Stimulated activated CD8-positive, alpha-beta memory T cell treated with anti-CD3 and anti-CD28 coated beads, Interleukin-4, amount 100 ng/mL, for 1 hour (primary cell): ENCODE measurements at places on chromosomes 2 and 18.

DNA sequence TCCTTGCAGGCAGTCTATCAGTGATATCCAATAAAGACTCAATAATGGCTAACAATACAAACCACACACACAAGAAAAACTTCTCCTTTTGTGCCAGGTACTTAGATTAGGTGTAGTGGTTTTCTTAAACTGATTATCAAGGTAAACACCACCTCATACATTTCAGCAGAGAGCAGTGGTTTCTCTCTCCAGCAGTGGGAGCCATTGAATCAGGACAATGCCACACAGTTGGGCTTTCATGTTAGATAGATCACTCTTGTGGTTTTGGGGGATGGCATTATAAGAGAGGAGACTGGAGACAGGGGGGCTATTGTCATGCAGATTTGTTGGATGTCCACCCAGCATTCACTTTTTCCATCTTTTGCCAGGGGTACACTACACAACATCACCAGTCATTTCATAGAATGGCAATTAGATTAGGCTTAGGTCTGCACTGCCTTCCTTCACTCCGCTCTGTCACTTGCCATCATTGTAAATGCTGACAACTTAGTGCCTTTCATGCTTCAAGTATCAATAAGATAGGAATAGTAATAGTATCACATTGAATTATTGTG is 13.6 kb upstream of the IRS1 start:
- no peak for DNase-seq

- DNase-seq = no peak
Measured at GRCh38 chr2:3539836-3540235, 18.3 kb downstream of the RNASEH1 start.

- DNase-seq = no peak
Measured at GRCh38 chr2:86216575-86217555, 17.6 kb downstream of the MRPL35 start.

DNA sequence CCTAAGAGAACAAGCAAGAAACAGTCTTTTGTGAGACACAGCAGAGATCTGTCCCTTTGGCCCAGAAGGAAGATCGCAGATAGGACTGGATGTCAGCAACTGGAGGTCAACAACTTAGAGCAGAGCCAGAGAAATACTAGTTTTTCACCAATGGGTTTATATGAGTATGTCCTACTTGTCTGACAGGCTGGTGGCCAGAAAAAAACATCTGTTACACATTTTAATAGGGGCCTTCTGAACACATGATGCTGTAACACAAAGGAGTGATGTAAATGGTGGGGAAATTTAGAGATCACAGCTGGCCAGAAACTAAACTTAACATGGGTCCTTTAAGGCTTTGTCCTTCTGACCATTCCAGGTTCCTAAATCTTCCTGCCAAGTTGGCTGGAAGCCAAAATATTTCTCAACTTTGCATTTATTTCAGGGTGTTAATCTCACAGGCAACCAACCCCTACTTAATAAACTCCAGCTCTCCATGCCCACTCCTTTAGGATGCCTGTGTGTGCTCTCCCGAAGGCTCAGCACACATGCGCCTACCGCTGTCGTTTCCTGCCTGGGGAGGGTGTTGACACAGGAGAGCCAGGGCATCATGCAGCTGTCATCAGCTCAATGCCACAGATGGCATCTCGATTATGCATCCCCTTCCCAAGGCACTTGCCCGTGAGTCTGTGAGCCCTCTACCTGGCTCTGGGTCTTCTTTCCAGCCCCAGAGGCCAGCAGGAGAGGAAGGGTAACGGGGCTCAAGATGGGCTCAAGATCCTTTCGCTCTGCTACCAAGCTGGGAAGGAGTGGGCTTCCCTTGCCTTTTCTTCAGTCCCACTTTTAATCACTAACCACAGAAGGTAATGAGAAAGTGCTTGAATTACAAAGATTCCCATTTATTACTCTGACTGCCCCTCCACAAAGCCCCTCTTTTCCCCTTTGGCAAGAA is 252.5 kb downstream of the ETAA1 start:
- no peak for DNase-seq

- no peak for DNase-seq
Measured at GRCh38 chr2:220941683-220942082, 630.4 kb downstream of the EPHA4 start.

- no peak for DNase-seq
Measured at GRCh38 chr2:36741188-36741837, 44.8 kb downstream of the VIT start.

GRCh38 chr2:195055996-195056395 is 601.0 kb upstream of the SLC39A10 start:
- DNase-seq = no peak

GRCh38 chr2:235394278-235394828 is 99.5 kb upstream of the AGAP1 start:
- no peak for DNase-seq

GRCh38 chr2:152950126-152950525 is 231.7 kb downstream of the ARL6IP6 start:
- no peak for DNase-seq

DNA sequence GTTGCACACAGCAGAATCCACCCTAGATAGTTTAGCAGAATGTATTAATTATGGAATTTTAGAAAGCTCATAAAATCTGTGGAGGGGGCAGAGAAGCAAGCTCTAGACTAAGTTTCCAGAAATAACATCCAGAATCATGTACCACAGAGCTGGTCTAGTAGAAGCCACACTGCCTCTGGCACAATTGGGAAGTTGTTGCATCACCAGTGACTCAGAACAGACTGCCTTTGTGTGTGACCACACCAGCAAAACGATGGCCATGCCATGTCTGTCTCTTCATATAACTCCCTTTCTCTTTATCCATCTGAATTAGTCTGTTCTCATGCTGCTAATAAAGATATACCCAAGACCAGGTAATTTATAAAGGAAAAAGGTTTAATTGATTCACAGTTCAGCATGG is 158.9 kb downstream of the CCDC148 start:
- DNase-seq = no peak

DNA sequence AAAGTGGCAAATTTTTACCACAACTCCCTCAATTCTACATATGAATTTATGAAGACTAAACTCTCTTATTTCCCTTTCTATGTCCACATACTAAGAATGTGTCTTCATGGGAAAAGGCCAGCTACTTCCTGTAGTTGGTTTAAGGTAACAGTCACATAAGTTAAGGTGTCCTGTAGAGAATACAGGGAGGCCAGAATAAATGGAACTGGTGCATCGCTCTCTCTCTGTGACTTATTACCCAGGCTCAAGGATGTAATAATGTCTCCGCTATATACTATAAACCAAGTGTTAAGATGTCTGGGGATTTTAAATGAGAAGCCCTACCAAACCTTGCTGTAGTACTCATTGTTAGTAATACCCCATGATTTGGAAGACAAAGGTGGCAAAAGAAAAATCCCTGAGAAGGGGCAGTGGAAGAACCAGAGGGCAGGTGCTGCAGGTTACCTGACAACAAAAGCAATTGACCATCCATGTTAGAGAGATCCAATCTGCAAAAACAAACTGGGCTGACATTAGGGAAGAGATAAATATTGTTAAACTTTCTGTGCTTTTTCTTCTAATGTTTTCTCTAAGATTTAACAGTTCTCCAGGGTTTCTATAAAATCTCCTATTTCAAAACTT is 372.8 kb downstream of the TMX3 start:
- DNase-seq = no peak

DNA sequence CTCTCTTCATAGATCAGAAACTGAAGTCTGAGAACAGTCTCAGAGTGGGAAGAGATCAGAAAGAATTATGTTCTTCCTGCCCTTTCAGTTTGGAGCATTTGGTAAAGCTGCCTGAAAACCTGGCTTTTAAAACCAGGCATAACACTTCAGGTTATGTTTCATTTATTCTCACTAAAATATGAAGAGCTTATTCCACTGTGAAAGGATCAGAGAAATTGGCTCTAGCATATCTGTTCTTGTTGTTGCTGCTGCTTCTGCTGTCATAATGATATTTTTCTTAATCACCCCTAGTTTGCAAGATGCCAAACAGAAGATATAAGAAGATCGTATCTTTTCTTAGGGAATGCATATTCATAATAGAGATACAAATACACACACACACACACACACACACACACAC is 476.9 kb downstream of the XIRP2 start:
- no peak for DNase-seq

DNA sequence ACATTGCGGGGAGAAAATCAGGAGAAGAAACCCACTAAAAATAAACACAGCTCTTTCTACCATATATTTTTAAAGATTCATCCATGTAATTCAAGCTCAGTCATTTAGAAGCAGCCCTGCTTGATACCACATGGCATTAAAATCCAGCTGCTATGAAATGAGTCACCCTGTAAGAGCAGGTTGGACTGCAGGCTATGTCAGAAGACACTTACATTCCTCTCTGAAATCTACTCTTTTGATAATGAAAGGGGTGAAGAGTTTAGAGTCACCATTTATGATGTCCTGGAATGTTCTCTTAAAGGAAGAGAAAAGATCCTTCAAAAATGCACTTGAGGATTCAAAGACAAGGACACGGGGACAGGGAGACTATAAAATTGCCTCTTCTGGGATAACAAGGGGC is 100.6 kb upstream of the APCDD1 start:
- DNase-seq = no peak

DNA sequence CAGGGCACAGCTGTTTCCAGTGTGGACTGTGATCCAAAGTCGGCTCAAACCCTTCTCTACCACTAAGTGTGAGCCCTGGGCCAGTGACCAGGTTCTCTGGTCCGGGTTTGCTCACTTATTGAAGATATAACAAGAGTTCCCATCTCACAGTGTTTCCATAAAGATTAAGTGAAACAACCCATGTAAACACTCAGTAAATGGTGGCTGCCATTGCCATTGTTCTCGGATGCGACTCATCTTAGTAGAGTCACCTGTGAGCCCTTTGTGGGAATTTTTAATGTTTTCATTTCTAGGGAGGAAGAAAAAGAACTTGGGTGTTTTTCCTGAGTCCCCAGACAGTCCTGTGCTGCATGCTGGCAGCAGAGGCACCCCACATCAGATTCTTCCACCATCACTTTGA is 53.4 kb downstream of the TPGS2 start:
- no peak for DNase-seq

DNA sequence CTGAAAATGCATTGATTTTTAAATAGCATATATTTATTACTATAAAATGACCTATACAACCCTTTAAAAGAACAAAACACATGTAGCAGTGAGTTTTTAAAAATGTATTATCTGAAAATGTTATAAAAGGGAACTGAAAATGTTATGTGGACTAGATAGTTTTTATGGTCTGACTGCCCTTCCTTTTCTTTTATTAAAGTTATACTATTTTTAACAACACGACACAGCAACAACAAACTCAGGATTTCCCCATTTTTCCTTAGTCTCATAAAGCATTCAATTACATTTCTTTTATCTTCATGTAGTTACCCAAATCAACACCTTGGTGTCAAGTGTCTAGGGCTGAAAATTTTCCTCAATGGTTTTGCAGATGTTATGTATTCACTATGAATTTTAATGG is 132.8 kb upstream of the TMEFF2 start:
- DNase-seq = no peak

- no peak for DNase-seq
Measured at GRCh38 chr2:199201539-199201938, 256.2 kb downstream of the SATB2 start.

- DNase-seq = no peak
Measured at GRCh38 chr2:138640921-138641676, 139.1 kb downstream of the NXPH2 start.

GRCh38 chr2:202169131-202169530 is 69.3 kb downstream of the SUMO1 start:
- no peak for DNase-seq

GRCh38 chr2:50065835-50066234 is 911.5 kb upstream of the FSHR start:
- DNase-seq = no peak

- no peak for DNase-seq
Measured at GRCh38 chr2:236051806-236052205, 116.4 kb downstream of the GBX2 start.

GRCh38 chr2:19230626-19231025 is 127.8 kb downstream of the OSR1 start:
- DNase-seq = no peak
